Epithelial cell of esophagus (primary cell): ENCODE measurements at places on chromosomes 4 and X.
A peak's percentile ranks its signal among the peaks of the same experiment; 100 is the strongest.

DNA sequence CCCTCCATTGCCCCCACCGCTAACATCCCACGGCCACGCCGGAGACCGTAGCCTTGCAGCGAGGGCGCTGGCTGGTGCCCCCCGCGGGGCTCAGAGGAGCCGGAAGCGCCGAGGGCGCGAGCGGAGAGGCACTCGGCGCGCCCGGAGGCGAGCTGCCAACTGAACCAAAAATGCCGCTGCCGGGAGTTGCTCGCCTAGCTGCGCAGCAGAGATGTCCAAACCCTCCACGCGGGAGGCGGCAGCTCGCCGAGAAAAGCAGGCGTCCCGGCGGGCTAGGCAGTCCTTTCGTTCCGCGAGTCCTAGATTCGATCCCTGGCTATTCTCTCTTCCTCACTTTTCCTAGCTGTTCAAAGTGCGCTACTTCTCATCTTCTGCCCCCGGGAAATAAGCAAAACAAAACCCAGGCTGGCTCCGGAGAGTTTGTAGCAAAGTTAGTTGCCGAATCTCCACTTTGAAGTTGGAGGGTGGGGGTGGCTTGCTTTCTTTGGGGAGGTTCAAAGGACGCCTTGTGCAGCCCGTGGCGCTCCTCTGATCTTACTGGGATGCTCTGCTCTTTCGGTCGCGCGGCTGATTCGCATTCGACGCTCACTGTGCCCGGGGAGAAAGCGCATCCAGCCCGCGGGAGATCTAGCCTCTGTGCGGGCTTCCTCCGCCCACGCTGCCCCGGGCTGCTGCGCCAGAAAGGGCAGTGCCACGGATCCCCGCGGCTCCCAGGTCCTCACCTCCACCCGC, 723 bp downstream of the NKX6-1 start:
- DNase-seq: peak; percentile 17

- no peak for DNase-seq
These were observed 19.4 kb downstream of the GABRA2 start for GRCh38 chr4:46370531-46370930.

GRCh38 chr4:73847526-73848182, 5.4 kb upstream of the PF4V1 start:
- DNase-seq: no peak

DNA sequence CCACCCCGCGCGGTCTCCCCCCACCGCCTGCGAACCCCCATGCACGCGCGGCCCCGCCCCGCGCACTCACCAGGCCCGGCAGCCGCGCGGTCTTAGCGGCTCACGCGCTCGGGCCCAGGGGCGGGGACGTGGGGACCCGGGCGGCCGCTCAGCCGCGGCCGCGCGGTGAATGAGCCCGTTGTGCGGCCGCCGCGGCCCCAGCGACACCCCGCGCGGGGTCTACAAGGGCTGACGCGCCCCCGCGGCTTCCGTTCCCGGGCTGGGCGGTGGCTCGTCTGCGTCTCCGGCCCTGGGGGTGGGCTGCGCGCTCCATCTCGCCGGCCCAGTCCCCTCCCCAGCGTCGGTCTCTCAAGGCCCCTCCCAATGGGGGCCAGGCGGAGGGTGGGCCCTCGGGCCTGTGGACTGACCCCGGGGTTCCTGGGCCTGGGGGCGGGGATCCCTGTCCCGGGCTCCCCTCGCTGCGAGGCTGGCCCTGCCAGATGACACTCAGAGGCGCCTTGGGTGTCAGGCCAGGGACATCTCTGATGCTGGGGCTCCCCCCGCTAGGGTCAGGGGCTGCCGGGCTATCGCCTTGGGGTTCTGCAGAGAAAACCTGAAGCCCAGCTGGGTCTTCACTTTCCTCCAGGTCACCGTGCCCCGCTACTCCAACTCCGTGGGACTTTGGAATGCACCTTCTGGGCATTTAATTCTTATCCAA, 4.3 kb upstream of the SLC26A1 start:
- no peak for DNase-seq

- no peak for DNase-seq
These were observed 21.3 kb downstream of the TXLNG start for GRCh38 chrX:16807548-16807947.

DNA sequence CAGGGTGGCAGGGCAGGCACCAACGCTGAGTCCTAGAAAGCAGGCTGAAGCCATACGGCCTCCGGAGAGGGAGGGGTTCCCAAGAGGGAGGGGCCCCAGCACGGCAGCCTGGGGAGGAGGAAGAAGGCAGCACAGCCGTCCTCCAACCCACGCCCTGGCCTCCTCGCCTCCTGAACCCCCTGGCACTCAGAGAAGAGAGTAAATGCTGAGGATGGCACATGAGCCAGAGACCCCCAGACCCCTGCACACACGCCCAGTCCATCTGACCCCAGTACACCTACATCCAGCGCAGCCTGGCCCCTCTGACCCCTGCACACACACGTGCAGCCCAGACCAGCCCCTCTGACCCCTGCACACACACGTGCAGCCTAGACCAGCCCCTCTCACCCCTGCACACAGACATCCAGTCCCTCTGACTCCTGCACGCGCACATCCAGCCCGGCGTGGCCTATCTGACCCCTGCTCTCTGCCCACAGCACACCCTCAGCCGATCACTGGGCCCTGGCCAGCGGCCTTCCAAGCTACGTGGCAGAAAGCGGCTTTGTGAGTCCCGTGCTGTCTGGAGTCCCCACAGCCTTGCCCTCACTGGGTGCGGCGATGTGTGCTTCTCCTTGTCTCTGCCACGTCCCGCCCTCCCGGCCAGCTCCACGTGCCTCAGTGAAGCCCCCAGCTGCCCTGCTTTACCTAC, 18.5 kb downstream of the ATP5ME start:
- no peak for DNase-seq

- DNase-seq: peak; percentile 16
These were observed 552.7 kb downstream of the ZNF674 start for GRCh38 chrX:45992402-45993123.
